ENCODE measurements at places on chromosomes 2 and 18.

DNA sequence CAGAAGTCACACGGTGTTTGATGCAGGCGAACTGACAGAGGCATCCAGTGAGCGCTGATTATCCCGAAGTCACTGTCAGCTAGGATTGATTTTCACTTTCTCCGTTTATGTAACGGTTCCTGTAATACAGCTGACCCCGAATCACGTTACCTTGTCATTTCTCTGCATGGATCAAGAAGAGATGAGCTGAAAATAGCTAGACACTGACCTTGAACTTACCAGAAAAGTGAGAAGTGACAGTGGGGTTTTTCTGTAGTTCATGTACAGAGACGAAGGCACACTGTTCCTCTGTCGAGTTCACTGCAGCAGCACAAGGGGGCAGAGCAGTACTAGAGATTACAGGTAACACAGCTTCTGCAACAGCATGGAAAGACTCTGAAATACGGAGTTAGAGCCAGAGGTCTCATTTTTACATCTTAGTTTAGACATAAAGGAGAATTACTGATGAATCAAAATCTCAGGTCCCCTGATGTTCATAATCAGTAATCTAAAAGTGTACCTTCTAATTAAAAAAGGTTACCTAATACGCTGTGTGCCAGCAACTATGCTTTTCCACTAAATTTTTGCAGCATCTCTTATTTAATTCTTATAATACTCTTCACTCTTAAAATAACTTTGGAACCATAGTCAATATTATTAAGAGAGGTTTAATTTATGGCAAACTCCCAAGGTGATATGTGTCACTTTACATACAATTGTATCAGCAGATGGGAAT lies 33.1 kb downstream of the ARHGAP15 start:
- peak; percentile 41 for DNase-seq

DNA sequence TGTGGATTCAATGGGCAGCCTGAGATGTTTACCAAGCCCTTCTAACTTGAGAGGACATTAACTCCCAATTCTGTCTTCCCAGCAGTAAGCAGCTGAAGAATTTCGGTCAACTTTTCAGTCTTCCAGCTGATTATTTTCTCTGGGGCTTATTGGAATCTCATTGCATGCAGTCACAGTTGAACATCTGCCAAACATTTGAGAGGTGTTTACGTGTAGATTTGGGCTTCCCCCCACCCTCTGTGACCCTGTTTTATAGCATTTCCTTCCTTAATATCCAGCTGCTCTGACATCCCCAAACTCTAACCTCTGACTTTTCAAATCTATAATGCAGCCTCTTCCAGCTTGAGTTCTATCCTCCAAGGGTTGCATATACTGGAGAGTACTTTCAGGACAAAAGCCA lies 16.5 kb upstream of the VIT start:
- DNase-seq = no peak

- DNase-seq = no peak
These were observed 56.1 kb downstream of the BCL2 start for GRCh38 chr18:63263444-63263843.

GRCh38 chr2:200515155-200515554 lies 5.3 kb upstream of the KCTD18 start:
- no peak for DNase-seq

DNA sequence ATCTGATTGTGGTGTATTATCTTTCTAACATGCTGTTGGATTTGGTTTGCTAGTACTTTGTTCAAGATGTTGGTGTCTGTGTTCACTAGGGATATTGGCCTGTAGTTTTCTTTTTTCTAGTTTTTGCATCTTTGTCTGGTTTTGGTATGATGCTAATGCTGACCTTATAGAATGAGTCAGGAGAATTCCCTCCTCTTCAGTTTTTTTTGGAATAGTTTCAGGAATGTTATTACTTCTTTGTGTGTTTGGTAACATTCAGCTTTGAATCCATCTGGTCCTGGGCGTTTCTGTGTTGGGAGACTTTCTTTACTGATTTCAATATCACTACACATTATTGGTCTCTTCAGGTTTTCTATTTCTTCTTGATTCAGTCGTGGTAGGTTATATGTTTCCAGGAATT lies 124.2 kb upstream of the EPB41L5 start:
- DNase-seq = no peak

DNA sequence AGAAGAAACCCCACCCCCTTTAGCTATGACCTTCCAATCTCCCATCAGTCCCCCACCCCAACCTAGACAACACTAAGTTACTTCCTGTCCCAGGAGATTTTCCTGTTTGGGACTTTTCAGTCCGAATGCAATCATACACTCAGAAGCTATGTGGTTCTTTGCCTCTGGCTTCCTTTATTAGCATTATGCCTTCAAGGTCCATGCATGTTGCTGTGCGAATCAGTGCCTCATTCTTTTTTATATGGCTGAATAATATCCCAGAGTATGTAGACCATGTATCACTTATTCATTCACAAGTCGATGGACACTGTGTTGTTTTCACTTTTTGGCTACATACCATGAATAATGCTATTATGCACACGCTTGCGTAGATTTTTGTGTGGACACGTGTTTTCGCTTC lies 292.1 kb upstream of the HDAC4 start:
- no peak for DNase-seq

GRCh38 chr18:55096263-55096951 lies 137.1 kb upstream of the CCDC68 start:
- no peak for DNase-seq

GRCh38 chr2:3433776-3434400 lies 54.4 kb downstream of the TRAPPC12 start:
- DNase-seq = no peak

GRCh38 chr2:110097506-110098220 lies 18.0 kb downstream of the MALL start:
- DNase-seq = no peak

DNA sequence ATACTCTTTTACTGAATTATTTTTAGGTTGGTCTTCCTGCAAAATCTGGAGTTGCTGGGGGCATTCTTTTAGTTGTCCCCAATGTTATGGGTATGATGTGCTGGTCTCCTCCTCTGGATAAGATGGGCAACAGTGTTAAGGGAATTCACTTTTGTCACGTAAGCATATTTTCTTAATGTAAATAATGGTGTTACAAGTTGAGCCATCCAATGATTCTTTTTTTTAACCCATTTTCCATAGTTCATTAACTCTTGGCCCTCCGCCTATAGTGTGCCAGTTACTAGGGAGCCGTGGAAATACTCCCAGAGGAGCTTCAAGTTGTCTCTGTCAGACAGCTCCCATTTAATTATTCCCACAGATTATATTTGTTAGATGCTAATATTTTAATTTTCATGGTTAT lies 49.8 kb downstream of the GLS start:
- no peak for DNase-seq

GRCh38 chr2:200592406-200593075 lies 6.7 kb downstream of the AOX1 start:
- DNase-seq = no peak

- no peak for DNase-seq
These were observed 154.7 kb downstream of the RBM43 start for GRCh38 chr2:151106805-151107506.

DNA sequence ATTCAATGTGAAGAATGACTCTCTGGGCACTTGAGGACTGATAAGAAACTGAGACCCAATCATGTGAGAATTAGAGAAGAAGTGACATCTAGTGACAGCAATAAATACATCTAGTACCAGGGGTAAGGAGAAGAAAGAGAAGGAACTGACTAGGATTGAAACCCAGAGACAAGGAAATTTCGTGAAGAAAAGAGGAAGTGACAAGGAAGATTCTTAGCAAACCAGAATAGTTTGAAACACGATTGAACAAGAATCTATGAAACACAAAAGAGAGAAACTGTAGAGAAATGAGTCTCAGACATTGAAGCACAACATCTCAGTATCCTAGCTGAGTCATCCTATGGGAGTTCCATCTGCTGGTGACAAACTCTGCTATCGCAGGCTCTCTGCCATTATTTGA lies 571.9 kb upstream of the PKDCC start:
- DNase-seq = no peak

DNA sequence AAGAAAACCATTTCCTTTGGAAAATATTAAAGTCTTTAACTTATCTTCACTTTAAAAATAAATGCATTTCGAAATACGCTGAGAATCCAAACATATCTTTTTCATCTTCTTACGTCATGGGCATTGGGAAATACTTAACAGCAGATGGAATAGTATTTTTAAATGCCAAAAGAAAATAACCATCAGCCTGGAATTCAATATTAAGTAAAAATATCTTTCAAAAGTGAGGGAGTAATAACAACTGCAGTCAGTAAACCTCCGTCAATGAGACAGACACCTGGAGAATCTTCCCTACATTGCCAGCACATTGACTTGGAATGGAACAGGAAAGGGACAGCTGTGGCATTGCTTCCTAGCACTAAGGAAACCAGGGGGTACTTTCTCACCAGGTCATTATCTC lies 290.4 kb upstream of the TNP1 start:
- no peak for DNase-seq

DNA sequence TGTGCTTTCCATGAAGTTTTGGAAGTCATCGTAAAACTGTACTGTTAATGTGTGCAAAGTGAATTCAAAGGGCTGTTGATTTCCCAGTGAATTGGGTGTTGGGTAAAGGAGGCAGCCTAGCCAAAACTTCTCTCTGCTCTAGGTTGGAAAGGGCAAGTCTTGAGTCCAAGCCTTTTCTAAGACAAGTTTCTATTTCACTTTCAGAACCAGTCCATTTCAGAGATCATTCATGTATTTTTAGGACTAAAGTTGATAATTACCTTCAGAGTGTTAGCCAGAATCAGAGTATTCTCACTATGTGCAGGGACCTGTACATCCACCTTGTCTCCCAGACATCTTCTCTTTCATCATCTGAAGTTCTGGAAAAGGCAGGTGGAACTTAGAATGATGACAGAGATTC lies 636.1 kb upstream of the KLHL29 start:
- no peak for DNase-seq

DNA sequence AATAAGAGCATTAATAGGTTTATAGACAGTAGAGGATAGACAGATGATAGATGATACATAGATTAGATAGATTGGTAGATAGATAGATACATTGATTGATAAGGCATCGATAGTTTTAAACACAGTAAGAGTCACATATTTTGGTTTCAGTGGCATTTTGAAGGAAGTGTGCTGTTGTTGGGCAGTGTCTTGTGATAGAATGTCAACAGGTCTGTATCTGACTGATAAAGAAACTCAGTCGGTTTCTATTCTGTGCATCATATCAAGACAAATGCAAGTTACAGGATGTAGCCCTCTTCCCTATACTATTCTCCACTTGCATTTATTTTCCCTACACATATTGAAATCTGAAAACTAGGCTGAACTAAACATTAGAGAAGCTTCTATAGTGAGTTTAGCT lies 1229.0 kb upstream of the ZEB2 start:
- DNase-seq = no peak

DNA sequence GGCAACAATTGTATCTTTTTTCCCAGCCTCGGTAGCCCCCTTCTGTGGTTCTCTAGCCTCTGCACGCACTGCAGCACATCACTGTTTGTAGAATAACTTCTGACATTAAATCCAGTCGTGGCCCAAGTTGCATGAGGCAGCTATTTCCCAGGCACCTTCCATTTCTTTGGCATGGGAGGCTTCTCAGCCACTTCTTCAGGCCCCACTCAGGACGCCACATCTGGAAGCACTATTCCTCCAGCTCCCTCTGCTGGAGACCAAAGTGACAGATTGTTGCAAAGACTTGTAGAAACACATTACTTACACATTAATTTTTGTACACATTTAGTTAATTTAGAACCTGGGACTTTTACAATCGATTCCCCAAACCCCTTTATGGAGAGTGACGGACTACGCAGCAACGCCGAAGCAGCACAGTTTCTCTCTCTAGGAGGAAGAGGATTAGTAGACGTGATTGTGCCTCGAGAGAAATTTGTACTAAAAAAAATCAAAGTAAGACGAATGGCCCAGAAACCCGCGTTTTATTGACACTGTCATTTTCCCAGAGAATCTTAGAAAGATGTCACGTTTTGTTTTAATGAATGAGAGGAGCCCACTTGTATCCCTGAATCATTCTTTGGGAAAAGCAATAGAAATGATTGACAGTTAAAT lies 57.8 kb upstream of the RGPD5 start:
- no peak for DNase-seq

GRCh38 chr2:190726255-190726654 lies 77.4 kb downstream of the NAB1 start:
- DNase-seq = no peak

DNA sequence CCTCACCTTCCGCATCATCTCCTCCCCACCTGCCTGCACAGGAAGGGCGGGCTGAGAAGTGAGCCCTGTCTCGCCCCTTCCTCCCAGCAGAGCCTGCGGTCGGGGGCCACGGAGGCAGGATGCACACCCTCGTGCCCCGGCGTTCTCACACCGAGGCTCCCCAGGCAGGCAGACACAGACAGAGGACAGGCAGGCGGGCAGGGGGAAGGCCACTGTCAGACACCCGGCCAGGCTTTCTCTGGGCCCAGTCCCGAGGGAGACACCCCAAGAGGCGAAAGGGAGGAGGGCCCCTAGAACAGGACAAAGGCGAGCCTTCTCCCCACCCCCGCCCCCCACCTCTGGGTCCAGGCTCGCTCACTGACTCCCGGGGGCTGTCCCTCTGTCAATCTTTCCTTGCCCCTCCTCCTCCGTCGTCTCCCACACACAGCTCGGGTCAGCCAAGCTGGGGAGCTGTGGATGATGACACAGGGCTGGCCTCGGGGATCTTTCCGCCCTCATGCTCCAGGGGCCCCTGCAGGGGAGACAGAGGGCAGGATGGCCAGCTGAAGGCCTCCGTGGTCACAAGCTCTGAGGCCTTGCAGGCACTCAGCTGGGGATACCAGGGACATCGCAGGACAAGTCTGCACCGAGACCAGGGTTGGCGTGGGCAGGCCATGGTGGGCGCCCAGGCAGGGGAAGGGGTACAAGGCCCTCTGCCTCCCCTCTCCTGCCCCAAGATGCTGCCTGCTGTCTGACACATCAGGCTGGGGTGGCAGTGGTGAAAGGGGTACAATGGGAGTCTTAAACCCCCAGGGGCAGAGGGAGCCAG lies 24.9 kb downstream of the BIN1 start:
- DNase-seq = peak; percentile 87

- no peak for DNase-seq
These were observed 42.2 kb upstream of the CCDC68 start for GRCh38 chr18:55001394-55002024.

- DNase-seq = no peak
These were observed 155.4 kb downstream of the THSD7B start for GRCh38 chr2:136920652-136921333.

DNA sequence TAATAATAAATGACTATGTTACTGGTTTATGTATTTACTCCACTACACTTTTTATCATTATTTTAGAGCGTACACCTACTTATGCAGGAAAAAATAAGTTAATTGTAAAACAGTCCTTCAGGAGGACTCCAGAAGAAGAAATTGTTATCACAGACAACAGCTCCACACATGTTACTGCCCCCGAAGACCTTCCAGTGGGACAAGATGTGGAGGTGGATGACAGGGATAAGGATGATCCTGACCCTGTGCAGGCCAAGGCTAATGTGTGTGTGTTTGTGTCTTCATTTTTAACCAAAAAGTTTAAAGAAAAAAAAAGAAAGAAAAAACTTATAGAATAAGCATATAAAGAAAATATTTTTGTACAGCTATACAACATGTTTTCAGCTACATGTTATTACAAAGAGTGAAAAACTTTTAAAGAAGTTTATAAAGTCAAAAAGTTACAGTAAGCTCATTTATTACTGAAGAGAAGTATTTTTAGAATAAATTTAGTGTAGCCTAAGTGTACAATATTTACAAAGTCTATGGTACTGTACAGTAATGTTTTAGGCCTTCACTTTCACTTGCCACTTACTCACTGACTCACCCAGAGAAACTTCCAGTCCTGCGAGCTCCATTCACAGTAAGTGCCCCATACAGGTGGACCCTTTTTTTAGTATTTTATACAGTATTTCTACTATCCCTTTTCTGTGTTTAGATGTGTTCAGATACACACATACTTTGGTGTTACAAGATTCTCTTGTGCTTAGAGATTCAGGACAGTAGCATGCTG lies 7.5 kb downstream of the TGFBRAP1 start:
- DNase-seq = no peak
